ENCODE measurements at places on chromosomes 4 and X.

GRCh38 chrX:154459832-154460231 lies 1.8 kb downstream of the PLXNA3 start:
- DNase-seq, result no peak

- DNase-seq, result no peak
These were observed 117.6 kb downstream of the STK32B start for GRCh38 chr4:5168891-5169290.

DNA sequence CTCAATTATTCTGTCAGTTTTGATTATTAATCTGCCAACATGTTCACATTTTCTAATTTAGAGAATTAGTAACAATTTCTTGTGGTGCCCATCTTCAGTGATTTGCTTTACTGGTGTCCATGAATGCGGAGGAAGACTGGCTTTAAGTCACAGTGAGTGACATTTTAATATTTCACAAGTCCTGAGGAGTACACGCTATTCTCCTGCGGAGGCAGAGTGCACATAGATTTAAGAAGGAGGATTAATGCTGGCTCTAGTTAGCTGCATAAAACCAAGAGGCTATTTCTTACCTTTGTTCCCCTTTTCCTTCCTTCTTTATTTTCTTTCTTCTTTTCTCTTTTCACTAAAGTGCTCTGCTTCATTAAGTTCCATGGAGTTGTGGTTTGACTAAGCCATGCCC lies 495.2 kb upstream of the IGFBP7 start:
- no peak for DNase-seq

DNA sequence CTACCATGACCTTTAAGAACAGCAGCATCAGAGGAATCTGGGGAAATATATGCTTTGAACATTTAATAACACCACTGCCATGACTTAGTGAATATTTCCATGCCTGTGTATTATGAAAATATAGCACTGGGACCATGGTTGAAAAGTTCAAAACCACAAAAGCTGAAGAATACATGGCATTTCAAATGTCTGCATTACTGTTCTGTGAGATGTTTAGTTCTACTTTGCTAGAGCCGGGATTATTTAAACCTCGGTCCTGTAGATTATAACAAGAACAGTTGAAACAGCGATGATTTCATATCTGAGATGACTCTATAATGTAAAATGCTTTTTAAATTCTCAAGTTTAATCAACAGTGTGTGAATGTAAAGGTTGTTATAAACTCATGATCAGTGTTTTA lies 126.7 kb upstream of the AGA start:
- DNase-seq, result no peak

DNA sequence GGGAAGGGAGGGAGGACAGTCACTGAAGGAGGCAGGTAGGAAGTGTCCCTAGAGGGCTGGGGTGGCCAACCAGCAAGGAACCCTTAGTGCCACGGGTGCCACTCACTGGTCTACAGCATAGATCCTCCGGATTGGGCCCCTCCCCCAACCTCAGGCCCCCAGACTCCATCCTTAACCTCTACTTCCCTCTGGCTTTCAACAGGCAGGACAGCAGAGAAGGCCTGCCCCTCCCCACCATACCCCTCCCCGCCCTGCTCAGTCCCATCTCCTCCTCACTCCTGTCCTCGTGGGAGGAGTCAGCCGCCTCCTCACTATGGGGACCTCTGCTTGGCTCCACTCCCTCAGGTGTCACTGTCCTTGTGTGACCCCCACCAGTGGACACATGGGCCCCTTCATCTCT lies 77.7 kb upstream of the PSAPL1 start:
- DNase-seq, result no peak

DNA sequence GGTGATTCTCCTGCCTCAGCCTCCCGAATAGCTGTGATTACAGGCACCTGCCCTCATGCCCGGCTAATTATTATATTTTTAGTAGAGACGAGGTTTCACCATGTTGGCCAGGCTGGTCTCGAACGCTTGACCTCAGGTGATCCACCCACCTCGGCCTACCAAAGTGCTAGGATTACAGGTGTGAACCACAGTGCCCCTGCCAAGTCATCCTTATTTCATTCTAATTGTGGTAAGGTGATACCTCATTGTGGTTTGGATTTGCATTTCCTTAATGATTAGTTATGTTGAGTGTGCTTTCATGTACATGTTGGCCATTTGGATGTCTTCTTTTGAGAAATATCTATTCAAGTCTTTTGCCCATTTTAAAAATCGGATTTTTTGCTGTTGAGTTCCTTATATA lies 93.0 kb downstream of the USP9X start:
- DNase-seq, result no peak

DNA sequence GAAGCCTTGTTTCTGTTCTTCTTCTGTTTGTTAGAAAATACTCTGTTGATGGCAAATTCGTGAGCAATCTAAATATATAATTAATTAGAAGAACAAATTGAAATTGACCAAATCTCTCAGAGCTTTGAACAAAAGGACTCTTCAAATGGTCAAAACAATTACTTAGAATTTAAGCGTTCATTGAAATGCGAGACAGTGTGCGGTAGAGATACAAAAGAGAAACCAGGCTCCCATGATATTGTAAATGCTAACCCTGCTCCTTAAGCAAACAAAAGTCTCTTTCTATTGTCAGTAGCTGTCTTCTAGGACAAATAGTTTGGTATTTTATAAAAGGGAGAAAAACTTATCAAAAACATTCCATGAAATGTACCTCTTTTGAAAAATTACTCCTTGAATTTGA lies 453.4 kb upstream of the MAGEB2 start:
- no peak for DNase-seq

Data from choroid plexus epithelial cell (primary cell).